ENCODE measurements at places on chromosomes 16 and 17.

GRCh38 chr16:78195797-78196196 lies 96.3 kb downstream of the WWOX start:
- DNase-seq, result no peak

- no peak for DNase-seq
Observed at GRCh38 chr16:31090540-31090939, 1.8 kb upstream of the PRSS53 start.

DNA sequence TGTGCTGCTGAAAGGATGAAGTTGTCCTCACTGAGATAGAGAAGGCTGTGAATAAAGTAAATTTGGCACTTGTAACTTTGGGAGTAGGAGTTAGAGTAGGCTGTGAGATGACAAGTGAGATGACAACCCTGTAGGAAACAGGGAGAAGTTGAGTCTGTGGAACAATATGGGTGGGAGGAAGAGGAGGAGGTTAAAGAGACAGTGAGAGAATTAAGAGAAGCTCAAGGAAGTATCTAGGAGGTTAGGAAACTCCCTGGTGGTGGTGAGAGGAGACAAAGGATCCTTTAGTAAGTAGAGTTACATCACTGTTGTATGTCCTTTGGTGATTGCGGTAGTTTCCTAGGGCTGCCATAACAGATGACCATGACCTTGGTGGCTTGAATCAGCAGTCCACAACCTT lies 10.7 kb upstream of the HSD17B2 start:
- no peak for DNase-seq

DNA sequence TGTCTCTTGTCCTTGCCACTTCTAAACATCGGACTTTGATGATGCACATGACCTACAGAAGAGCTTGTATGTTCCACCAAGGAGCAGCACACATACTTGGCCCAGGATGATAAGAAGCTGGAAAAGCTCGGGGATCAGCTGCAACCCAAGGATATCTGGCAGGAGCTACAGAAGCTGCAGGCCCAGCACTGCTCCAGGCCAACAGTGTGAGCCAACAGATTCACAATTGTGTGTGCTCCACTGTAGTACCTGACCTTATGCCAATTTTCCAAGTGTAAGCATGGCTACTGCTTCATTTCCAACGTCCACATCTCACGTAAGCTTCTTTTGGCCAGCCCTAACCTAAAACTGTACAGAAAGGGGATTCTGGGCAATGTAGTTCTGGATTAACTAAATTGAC lies 83.4 kb downstream of the COX10 start:
- DNase-seq, result no peak

- DNase-seq, result peak; percentile 44
Observed at GRCh38 chr17:17819561-17819995, 17.2 kb downstream of the SREBF1 start.

DNA sequence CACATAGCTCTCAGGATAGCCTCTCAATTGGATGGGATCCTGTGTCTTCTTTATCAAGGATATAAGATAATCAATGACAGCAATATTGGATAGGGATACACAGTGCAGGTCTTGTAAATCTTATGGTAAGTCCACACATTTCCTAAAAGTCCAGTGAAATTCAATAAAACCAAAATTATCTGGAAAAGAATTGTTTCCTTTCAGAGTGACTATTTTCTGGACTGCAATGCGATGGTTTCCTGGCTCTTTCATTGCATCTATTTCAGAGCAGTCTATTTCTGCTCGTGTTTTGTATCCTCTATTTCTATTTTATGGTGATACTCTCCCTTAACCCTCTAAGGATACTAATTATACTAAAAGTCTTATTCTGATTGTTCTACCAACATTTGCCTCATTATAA lies 24.3 kb upstream of the MON1B start:
- DNase-seq, result no peak

GRCh38 chr17:5416901-5417300 lies 2.6 kb downstream of the NUP88 start:
- DNase-seq, result peak; percentile 55

DNA sequence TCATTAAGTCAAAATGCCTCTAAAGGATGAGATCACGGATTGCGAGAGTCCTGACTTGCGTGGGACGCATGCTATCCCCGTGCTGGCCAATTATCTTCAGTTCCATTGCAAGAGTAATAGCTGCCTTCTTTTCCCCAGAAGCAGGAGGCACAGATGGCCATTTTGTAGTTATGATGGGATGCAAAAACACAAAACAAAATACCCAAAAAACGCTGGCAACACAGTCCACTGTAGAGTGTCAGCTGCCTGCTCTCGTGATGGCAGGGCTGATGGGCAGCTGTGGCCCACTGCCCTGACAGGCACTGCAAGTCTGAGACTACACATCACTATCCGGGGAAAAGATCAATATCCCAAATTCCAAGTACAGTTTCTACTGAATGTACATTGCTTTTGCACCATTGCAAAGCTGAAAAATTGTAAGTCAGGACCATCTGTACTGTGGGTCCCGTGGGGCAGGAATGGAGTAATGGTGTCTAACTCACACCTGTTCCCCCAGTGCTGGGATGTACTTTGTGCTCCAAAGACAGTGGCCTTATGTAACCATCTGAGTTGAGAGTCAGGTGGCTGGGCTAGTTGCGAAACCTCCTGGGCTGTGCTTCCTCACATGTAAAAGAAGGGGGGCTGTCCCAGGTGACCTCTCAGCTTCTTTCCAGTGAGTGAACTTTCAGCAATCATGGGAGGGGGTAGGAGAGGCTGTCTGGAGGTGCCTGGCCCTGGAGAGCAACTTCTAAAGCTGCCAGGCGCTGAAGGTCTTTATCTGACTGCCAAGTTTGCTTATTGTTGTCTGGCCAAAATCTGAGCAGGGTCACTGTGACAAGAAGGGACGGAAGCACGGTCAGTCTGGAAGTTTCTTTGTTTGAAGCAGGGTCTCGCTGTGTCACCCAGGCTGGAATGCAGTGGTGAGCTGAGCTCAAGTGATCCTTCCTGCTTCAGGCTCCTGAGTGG lies 4.7 kb downstream of the SLC47A1 start:
- peak; percentile 52 for DNase-seq
